ENCODE measurements at places on chromosomes 2 and 18.

GRCh38 chr2:67032076-67032475 lies 365.1 kb upstream of the ETAA1 start:
- no peak for DNase-seq

DNA sequence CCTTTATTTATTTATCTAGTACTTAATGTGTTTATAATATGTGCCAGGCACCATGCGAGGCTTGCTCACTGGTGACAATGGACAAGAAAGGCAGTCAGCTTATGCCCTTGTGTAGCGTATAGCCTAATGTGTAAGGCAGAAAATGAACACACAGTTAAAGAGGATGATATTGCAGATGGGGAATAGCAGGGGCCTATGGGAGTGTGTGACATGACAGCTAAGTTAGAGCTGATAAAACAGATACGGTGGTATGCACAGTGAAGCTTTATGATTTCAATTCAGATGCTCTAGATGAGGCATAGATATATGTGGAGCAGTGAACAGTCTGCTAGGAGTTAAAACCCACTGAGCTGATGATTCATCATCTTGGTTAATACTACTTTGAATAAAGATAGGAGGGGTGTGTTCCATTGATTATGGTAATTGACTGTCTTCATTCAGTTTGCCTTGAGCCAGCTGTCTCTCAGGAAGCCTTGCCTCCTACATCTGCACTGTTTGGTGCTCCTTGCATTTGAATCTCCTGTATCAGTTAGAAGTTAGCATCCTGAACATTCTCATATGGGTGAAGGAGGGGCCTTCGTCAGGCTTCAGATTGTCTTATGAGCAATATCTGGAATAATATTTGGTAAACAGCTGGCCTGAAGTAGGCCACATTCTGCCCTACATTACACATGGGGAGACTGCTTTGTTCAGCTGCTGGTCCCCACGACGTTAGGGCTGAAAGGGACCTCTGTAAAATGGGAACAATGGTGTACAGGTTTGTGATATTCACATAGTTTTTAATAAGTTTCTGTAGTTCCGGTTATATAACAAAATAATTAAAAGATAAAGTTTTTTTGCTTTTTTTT lies 13.2 kb downstream of the MAP4K4 start:
- no peak for DNase-seq

- DNase-seq = no peak
These were observed 4.7 kb downstream of the EPG5 start for GRCh38 chr18:45962461-45962860.

DNA sequence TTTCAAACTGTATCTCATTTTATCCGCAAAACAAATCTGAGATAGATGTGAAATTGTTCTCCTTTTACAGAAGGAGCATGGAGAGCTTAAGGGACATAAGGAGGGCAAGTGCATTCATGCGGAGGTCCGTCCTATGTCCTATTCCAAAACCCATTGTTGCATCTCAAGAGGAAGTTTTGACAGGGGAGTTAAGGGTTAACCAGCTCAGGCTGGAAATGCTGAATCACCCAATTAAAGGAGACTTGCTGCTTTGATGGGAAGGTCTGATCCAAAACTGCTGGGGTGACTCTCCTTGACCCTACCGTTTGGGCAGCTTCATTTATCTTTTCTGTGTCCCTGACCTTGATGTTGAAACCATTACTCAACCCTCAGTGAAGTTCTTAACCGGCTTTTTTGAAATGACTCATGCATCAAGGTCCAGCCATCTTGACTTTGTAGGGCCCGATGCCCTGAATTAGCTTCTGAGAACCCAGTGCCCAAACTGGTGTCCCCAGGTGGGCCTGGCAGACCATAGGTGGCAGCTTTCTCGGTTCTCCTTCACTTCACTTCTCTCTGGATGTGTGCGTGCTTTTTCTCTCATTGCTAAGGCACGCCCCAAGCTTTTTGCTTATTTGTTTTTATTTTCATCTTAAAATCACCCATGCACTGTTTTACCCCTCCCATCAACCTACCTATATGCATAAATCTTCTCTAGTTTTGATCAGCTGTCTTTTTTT lies 15.9 kb upstream of the TXNDC2 start:
- DNase-seq = no peak

DNA sequence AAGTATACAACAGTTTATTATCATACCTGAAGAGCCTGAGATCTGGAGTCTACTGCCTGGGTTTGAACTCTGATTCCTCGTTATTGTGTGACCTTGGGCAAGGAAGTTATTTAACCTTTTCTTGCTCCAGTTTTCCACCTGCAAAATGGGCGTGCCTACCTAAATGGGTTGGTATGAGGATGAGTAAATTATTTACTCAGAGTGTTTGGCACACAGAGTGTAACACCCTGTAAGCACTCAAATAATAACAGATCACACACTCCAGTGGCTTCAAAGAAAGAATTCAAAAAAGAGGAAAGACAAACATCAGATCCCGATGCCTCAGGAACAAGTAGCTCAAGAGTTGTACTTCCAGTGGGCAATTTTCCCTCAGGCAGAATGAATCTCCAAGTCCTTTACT lies 2.4 kb downstream of the SRD5A2 start:
- no peak for DNase-seq

- no peak for DNase-seq
These were observed 123.2 kb upstream of the FZD5 start for GRCh38 chr2:207892716-207893402.

DNA sequence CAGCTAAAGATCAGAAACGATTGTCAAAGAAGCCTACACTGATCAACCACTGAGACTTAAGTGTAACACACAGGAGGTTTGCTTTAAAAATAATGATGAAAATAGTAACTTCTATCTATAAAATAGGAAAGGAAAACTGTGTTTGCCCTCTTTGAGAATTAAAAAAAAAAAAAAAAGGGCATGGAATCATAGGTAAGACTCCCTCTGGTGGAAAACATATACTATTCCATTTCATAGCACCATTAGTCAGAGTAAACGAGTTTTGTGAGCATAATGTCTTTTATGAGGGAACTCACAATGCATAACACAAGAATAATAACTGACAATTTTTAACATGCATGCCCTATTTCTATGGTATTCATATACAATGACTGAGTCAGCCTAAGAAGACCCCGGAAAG lies 36.3 kb downstream of the SLC35F5 start:
- no peak for DNase-seq

DNA sequence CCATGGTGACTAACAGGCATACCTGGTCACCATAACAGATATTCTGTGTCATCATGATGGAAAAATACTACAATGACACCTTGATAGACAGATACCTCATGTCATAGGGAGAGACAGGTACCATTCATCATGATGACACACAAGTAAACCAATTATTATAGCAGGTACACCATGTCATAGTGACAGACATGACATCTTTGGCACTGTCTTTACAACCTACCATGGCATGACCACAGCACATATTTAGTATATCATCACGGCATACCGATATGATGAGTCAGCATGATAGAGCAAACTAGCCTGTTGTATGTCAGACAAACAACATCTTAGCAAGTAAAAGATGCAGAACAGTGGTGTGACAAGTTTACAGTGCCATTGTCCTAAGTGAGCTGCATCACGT lies 101.3 kb upstream of the KLHL29 start:
- no peak for DNase-seq

- DNase-seq = no peak
These were observed 14.0 kb downstream of the DYM start for GRCh38 chr18:49446481-49446880.

DNA sequence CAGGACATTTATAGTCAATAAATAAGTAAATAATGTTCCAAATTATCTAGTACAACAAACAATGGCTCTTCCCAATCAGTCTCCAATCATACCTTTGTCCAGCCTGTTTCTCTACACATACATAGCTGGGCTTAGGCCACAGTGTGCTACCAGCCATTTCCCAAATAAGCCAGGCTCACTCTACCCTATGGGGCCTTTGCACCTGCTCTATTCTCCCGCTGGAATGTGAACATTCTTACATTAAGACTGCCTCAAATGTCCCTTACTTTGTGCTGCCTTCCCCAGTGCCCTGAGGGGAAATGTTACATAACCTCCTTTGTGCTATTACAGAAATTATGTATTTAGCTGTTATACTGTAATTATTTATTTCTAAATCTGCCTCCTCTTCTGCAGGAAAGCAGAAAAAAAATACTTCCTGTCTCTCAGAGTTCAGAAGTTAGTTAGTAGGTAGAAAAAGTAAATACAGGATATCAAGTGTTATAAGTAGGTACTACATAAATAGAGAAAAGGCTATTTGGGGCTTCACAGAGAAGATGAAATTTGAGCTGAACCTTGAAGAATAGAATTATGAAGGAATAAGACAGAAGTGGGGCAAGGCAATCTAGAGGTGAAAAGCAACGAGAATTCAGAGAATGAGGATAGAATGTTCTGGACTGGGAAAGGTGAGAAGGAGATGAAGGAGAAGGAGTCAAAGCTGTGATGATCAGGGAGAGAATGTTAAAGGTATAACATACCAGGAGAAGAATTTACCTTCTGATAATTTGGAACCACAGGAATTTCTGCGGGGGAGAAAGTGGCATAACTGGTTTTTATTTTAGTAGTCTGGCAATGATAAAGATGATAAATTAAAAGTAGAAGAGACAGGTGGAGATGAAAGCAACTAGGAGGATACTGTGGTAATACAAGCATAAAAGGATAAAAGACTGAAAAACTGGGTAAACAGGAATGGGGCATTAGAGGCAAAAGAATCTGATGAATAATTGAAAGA lies 37.0 kb downstream of the ROCK1 start:
- no peak for DNase-seq

- DNase-seq = no peak
These were observed 32.6 kb downstream of the CREG2 start for GRCh38 chr2:101354420-101355311.

GRCh38 chr2:232534940-232535651 lies 4.4 kb upstream of the CHRNG start:
- DNase-seq = no peak

DNA sequence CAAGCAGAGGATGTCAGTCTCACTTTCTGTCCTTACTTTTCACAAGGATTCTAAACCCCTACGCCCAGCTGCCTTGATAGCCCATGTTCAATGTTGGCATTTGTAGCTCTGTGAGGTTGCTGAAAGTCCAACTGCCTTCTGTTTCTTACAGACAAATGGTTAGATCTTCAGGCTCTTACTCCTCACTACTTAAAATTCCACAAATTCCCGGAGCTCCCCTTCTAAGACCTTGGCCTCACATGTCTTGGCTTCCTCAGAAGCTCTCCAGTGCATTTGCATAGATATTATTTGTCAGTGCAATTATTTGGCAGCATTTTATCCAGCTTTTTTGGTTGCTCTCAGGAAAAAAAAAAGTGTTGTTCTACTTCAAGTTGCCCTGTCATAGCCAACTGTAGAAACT lies 453.7 kb upstream of the CELF4 start:
- DNase-seq = no peak

DNA sequence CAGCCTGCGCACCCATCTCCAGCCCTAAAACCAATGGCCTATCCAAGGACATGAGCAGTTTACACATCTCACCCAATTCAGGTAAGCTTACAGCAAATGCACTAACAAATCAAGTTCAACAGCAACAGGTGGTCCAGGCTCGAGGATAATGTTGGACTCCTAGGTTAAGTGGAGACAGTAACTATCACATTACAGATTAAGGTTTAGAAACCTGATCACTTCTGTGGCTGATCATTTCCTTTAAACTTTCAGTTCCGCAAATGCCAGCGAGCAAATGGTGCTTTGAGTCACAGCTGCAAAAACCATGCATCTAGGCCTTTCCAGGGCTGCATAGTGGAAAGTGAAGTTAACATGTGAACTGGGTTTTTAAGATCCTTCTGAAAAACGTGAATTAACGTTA lies 259.4 kb downstream of the GBX2 start:
- DNase-seq = no peak

- no peak for DNase-seq
These were observed 68.2 kb downstream of the HS1BP3 start for GRCh38 chr2:20582600-20583221.

GRCh38 chr2:206071807-206072206 lies 14.2 kb downstream of the INO80D start:
- no peak for DNase-seq

DNA sequence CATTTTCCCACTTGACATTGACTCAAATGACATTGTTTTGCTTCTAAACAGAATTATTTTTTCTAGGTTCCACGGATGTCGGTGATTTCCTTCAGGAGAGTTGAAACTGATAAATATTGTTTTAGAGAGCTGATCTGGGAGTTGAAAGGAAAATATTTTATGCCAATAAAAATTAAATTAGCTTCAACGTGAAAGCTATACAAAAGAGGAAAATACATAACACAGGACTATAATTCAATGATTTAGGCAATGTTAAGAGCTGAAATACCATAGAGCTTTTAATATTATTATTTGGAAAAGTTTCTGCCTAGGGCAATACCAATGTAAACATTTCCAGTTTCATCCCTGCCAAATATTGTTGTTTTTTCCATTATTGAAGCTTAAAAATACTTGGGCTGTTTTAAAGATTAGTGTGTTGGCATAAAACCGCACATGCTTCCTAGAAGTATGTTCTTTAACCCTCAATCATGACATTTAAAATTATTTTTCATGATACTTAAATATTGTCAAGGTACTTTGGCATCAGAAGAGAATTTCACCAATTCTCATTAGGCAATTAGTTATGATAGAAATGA lies 18.6 kb upstream of the PDE1A start:
- no peak for DNase-seq

DNA sequence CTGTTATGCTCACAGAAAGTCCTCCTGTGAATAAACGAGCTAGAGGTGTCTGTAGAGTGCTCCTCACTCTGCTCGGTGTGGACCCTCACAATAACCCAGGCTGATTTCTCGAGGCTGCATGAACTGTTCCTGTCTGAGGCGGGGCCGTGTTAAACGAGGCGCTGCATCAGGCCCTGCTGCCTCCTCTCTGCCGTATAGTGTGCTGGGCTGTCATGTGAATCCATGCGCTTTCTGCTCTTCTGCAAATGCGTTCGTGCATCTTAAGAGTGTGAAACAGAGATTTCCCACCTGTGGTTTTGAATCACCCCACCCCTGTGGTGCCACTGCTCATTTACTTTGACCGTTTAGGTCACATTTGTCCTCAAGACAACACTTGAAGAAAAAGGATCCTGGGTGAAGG lies 26.2 kb downstream of the TRAF3IP1 start:
- no peak for DNase-seq

DNA sequence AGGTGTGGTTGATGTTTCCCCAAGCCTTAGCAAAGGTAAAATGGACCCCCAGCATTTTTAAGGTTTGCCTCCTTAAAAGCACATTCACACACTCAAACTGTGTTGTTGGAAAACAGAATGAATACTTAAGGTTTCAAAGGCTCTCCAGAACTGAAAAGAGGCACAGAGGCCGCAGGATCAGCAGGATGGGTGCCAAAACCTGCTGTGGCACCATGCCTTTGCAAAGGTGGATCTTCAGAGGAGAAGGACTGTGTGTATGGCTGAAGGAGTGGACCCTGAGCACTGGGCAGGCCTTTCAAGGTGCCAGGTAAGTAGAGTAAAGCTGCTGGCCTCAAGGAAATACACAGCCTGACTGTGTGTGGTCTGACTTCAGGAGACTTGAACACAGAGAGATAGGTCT lies 127.3 kb downstream of the XRCC5 start:
- DNase-seq = no peak

- DNase-seq = no peak
These were observed 50.0 kb downstream of the TTC39C start for GRCh38 chr18:24064391-24065100.

All from NCI-H2107 (cell line).